ENCODE measurements at places on chromosomes 2 and 18. TPM values are rescaled to one million over a fixed set of nuclear protein-coding genes. Genes with fewer than 3 reads are reported as not detected.

ASB3 gene
- total RNA-seq, result 22.0 TPM

DSEL gene
- 11.5 TPM for total RNA-seq

CRYGC gene
- total RNA-seq, result not detected

NETO1 gene
- not detected for total RNA-seq

LRRC30 gene
- total RNA-seq, result not detected

GPR45 gene
- not detected for total RNA-seq

IMPA2 gene
- 18.0 TPM for total RNA-seq

PMAIP1 gene
- 0.14 TPM for total RNA-seq

MC2R gene
- total RNA-seq, result 371 TPM

TBR1 gene
- total RNA-seq, result not detected

EVX2 gene
- total RNA-seq, result not detected

DCDC2C gene
- not detected for total RNA-seq

TMEM237 gene
- total RNA-seq, result 37.6 TPM

ASIC4 gene
- total RNA-seq, result 0.15 TPM

CAPN13 gene
- total RNA-seq, result not detected

DNA sequence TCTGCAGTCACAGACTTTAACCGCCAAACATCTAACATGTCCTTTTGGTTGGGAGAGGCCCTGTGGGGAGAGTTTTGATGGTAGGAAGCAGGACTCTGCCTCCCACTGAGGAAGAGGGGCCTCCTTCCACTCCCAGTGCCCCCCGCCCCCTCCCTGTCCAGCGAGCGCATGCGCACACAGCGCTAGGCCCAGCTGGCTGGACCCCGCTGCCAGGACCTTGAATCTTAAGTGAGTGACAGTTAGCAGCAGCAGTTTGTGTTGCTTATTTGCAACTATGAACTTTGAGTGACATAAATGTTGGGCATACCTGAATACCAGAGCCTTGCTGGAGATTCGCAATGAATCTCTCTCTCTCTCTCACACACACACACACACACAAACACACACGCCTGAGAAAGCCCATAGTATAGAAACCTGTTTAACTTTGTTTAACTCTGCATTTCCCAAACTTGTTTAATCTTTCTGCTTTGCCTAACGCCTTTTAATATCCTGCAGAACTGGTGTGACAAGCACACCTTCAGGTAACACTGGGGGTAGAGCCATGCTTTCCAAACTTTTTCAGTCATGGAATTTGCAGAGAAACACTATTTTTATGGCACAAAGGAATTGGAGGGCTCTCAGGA lies 134.6 kb upstream of the SMAD2 start:
- H3K27me3 ChIP-seq, result no peaks in the 10 kb centered on the region
- no peaks in the 10 kb centered on the region for H3K4me1 ChIP-seq
- no peak for DNase-seq
- no peak overlapping the region for H3K4me3 ChIP-seq
- H3K36me3 ChIP-seq, result no peaks in the 10 kb centered on the region

GRCh38 chr2:30778611-30779010 lies 28.6 kb downstream of the CAPN13 start:
- H3K27ac ChIP-seq, result no peak overlapping the region
- no peak overlapping the region for H3K4me3 ChIP-seq
- no peaks in the 10 kb centered on the region for H3K27me3 ChIP-seq
- no peaks in the 10 kb centered on the region for H3K4me1 ChIP-seq

DNA sequence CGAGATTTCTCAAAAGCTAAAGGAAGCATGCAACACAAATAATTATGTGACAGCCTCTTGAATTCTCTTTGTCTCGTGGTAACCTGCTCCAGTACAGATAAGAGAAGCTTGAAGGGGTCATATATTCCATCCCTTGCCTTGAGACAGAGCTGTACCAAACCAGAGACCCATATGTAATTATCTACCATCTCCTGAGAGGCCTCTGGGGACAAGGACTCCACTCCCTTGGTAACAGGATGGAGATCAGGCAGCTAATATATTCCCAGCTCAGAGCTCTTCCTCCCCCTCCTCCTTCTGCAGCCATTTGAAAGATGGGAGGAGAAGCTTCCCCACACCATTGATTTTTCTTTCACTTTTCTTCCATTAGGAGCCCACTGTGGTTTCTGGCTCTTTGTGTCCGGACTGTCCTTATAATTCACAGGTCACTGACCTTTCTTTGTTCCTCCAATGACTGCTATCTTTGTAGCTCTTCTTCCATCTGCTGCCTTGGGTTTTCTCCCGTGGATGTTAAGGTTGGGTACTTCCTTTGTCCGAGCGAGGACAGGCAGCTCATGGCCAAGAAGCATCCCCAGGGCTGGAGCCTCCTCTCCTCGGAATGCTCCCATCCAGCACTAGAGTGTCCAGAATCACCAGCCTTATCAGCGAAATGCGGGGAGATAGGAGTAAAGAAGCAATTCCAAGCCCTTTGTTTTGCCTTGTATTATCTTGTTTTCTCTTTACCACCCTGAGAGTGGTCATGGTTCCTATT lies 72.6 kb upstream of the STPG4 start:
- H3K4me1 ChIP-seq, result peaks cover 15% of the 10 kb centered on the region
- H3K27me3 ChIP-seq, result no peaks in the 10 kb centered on the region
- peak overlapping the region; percentile 69 for H3K27ac ChIP-seq
- no peak for DNase-seq

DNA sequence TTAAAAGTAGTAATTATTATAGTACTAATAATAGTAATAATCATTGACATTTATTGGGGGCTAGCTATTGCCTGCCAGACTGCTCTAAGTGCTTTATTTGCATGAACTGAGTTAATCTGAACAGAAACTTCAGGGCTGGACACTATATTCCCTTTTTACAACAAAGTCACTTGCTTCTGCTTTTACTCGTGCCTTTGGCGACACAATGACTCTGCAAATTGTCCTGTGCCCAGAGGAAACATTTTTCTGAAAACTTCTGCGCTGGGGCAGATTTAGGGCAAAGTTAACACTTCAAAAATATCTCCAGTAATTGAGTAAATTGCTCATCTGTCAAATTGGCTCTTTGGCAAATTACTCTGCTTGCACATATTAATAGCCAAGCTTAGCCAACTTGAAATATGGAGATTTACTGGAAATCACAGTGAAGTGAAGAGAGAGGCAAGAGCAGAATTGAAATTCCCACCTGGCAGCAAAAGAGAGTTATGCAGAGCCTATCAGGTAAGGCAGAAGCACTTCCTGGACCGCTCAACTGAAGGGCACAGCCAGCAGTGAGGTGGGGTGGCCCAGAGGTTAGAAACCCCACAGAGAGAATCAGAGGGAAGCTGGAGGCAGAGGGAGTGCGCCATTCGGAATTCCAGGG lies 36.3 kb downstream of the BMP10 start:
- no peaks in the 10 kb centered on the region for H3K27me3 ChIP-seq
- H3K4me1 ChIP-seq, result peaks cover 21% of the 10 kb centered on the region
- H3K36me3 ChIP-seq, result no peaks in the 10 kb centered on the region
- no peak overlapping the region for H3K27ac ChIP-seq

DNA sequence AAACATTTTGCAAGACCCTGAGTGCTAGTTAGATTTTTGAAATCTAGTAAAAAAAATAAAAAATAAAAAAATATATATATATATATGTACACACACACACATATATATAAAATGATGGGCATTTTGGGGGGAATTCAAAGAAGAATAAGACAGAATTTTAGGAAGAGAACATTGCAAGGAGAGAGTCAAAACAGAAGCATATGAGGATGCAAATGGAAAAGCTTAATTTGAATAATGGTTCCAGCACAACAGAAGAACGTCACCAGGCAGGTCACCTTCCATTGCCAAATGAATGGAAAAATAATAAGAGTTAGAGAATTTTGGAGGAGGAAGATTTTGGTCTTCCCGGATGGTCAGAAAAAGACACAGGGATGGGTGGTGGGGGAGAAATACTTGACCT lies 1097.2 kb downstream of the BCL11A start:
- H3K36me3 ChIP-seq, result no peaks in the 10 kb centered on the region
- H3K27ac ChIP-seq, result no peak overlapping the region
- H3K4me1 ChIP-seq, result no peaks in the 10 kb centered on the region
- H3K4me3 ChIP-seq, result no peak overlapping the region
- no peaks in the 10 kb centered on the region for H3K27me3 ChIP-seq
- DNase-seq, result no peak

- no peaks in the 10 kb centered on the region for H3K36me3 ChIP-seq
- no peak overlapping the region for H3K27ac ChIP-seq
- no peak overlapping the region for H3K4me3 ChIP-seq
- no peaks in the 10 kb centered on the region for H3K27me3 ChIP-seq
- DNase-seq, result no peak
- peaks cover 3% of the 10 kb centered on the region for H3K4me1 ChIP-seq
Measured at GRCh38 chr2:119981896-119982295, 31.0 kb upstream of the EPB41L5 start.

- H3K27ac ChIP-seq, result no peak overlapping the region
- H3K4me1 ChIP-seq, result no peaks in the 10 kb centered on the region
- no peaks in the 10 kb centered on the region for H3K27me3 ChIP-seq
- no peak for DNase-seq
- H3K36me3 ChIP-seq, result no peaks in the 10 kb centered on the region
Measured at GRCh38 chr2:191301971-191302370, 56.8 kb downstream of the MYO1B start.

DNA sequence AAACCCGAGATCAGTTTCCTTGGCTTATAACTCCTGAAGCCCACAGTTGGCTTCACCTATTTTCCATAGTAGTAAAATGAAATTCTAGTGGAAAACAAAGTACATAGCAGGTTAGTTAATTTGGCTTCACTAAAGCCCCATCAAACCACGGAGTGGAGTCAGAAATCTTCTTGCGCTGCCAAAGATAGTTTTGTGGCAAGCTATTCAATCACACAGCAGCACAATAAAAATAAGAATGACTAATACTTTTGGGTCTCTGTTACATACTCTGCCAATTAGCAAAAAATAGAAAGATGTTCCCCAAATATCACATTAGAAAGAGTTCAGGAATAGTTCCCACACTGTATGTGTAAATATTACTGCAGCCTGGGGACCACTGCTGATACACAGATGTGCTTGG lies 175.2 kb upstream of the NOL4 start:
- H3K4me1 ChIP-seq, result no peaks in the 10 kb centered on the region
- no peak overlapping the region for H3K4me3 ChIP-seq
- DNase-seq, result no peak
- no peak overlapping the region for H3K27ac ChIP-seq
- H3K27me3 ChIP-seq, result no peaks in the 10 kb centered on the region

- no peaks in the 10 kb centered on the region for H3K36me3 ChIP-seq
- H3K4me3 ChIP-seq, result no peak overlapping the region
- no peak for DNase-seq
- H3K27ac ChIP-seq, result no peak overlapping the region
Measured at GRCh38 chr2:239568601-239569000, 167.8 kb upstream of the HDAC4 start.

Data from adrenal gland (tissue), 19 donors.